ENCODE measurements at places on chromosomes 7 and 10.

- DNase-seq: no peak
Observed at GRCh38 chr7:108947526-108947925, 377.9 kb downstream of the DNAJB9 start.

- DNase-seq: no peak
Observed at GRCh38 chr10:122561212-122561611, 658 bp downstream of the DMBT1 start.

DNA sequence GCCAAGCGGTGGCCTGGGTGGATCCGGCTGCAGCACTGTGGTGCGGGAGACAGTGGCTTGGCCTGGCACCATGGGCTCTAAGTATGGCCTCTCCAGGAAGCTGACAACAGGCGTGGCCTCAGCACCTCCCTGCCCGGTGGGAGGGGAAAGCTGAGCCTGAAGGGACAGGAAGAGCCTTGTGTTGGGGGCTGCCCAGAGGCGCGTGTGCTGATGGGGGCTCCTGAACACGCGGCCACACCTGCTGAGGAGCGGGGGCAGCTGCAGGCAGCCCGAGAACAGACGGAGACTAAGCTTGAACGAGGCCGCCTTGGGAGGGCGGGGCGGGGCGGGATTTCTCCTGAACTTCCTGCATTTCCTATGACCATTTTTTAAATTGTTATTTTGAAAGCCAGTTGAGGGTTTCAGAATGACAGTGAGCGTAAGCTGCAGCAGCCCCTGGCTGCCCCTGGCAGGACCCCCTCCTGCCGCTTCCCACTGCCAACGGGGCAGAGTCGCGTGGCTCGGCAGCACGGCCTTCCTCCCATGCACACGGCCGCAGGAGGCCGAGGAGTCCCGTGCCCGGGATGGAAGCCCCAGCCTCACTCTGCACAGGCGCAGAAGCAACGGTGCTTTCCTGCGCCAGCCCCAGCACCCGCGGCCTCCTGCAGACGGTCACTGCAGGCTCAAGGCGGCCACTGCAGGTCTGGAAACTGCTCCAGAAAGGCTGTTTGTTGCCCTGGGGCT is 43.2 kb downstream of the DPYSL4 start:
- DNase-seq: no peak

GRCh38 chr10:6659451-6659850 is 79.4 kb upstream of the PRKCQ start:
- no peak for DNase-seq

GRCh38 chr10:114328874-114329273 is 75.4 kb downstream of the AFAP1L2 start:
- DNase-seq: no peak

Measured in NCI-H1694 treated with DMSO at 0.1 percent for 48 hours (cell line).